Peyer's patch (tissue), 4 donors: ENCODE measurements at places on chromosomes 7 and 10. TPM values are rescaled to one million over a fixed set of nuclear protein-coding genes. Genes with fewer than 3 reads are reported as not detected.

THSD7A gene
- 2.7 TPM for total RNA-seq

CLDN4 gene
- 461 TPM for total RNA-seq

ERVW-1 gene
- not detected for total RNA-seq

SLC13A1 gene
- 93.2 TPM for total RNA-seq

GRM8 gene
- total RNA-seq, result 5.0 TPM
